ENCODE measurements at places on chromosomes 7 and 10. TPM values are rescaled to one million over a fixed set of nuclear protein-coding genes. Genes with fewer than 3 reads are reported as not detected.
A peak's percentile ranks its signal among the peaks of the same experiment; 100 is the strongest.

Gene OR9A2
- not detected for total RNA-seq

Gene GLI3
- 0.46 TPM for total RNA-seq

Gene SLC16A9
- 0.31 TPM for total RNA-seq

DNA sequence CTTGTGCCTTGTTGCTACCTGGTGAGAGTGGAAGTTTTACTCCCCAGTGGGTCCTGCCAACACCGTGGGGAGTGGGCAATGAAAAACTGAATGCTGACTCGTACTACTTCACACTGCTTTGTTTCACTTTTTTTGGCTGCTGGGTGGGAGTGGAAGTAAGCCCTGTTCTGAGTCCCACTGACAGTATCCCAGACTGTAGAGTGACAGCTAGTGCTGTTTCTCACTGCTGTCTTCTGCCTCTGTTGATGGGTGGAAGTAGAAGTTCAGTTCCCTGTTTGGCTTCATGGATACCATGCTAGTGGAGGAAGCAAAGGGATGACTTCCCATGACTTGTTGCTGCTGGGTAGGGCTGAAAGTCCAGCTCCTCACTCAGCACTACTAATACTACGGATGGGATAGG is 98.4 kb downstream of the STK31 start:
- H3K27me3 ChIP-seq: no peaks in the 10 kb centered on the region
- H3K4me1 ChIP-seq: no peaks in the 10 kb centered on the region
- no peak overlapping the region for H3K4me3 ChIP-seq

DNA sequence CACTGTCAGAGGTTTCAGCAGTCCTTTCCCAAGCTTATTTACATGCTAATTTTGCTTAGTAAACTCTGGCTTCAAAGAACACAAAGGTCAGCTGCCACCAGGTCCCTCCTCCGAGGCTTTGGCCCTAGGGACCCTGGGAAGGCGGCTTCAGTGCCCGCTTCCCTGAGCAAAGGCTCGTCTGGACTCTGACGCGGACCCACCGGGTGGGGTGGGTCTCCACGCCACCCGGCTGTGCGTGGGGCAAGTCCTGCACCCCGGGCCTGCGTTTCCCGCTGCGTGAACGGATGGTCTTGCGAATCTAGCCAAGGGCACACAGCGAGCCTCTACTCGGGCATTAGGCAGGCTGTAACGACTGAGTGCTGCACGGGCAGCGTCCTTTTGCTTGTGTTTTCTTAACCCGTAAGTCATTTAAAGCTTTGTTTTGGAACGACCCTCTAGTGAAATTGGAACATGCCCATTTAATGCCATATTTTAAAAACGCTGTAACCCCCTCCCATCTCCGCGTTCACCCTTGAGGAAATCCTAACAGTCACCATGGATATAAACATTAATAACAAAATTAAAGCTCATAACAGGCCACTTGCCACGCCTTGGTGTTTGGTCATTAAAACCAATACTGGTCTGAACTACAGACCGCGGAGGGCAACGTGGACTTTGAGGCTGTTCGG is 828 bp downstream of the BNIP3 start:
- H3K4me3 ChIP-seq: peak overlapping the region; percentile 74
- no peaks in the 10 kb centered on the region for H3K36me3 ChIP-seq
- no peak for DNase-seq
- peaks cover 48% of the 10 kb centered on the region for H3K4me1 ChIP-seq

DNA sequence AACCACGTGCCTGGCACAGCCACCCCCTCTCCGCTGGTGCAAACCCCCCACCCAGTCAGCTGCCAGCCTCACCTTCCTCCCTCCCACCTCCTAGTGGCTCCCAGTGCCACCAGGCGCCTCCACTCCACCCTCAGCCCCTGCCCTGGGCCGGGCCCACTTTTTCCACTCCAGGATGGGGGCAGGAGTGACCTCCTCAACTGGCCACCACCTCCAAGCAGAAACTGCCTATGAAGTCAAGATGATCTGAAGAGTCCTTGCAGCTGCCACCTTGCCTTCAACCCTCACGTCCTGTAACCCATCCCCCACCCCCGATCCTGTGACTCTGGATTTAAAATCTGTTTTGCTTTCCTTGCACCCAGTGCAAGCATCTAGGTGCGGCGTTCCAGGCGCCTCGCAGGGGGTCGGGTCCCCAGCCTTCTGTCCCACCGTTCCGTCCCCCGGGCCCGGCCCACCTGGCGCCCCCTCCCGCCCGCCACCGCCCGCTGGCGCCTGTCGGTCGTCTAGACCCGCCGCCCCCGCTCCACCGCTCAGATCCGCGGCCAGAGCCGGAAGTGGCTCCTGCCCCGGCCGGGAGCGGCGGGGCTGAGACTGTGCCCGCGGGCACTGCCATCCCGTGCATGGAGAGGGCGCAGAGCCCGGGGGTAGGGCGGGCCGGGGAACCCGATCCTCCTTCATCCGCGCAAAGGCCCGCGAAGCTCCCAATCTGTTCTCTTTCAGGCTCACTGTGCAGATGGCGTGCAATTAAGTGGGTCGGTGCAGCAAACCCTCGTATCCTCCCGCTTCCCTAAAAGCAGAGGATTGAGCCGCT is 51.2 kb upstream of the GTF2I start:
- H3K27ac ChIP-seq: no peak overlapping the region
- no peaks in the 10 kb centered on the region for H3K27me3 ChIP-seq
- H3K36me3 ChIP-seq: no peaks in the 10 kb centered on the region
- H3K4me3 ChIP-seq: peak overlapping the region; percentile 37

DNA sequence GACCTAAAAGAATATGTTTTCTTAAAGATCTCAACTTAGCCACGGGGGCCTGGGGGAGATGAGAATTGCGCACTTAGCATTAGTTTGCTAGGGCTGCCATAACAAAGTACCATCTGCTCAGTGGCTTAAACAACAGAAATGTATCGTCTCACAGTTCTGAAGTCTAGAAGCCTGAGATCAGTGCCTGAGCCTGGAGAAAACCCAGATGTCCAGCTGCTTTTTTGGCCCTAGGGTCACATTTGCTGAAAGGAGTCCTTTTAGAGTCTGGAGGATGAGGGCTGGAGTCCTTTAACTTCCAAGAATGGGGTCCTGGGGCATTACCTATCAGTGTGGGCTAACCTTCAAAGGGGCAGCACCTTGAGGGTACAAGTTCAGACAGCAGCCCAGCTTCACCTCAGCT is 48.2 kb downstream of the SMURF1 start:
- no peaks in the 10 kb centered on the region for H3K36me3 ChIP-seq
- no peak for DNase-seq
- H3K27ac ChIP-seq: no peak overlapping the region
- H3K4me3 ChIP-seq: no peak overlapping the region
- no peaks in the 10 kb centered on the region for H3K27me3 ChIP-seq

DNA sequence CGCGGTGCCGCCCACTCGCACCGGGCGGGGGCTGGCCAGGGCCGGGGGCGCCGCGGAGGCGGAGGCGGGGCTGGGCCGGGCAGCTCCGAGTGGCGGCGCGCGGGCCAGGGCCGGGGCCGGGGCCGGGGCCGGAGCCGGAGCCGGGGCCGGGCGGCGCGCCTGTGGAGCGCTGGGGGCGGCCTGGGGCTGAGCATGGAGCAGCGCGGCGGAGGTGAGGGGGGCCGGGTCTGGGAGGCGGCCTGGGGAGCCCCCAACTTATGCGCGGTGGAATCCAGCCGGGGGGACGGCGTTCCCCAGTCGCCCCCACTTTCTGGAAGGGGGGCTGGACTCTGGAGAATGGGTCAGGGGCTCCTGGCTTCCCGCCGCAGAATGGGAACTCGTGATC is at the start of gene LZTS2:
LZTS2 (plus strand) TSS at position 67 of the 385 bp plus-strand sequence. CDS start 2,731 bp downstream, outside the sequence.
- H3K36me3 ChIP-seq: no peaks in the 10 kb centered on the region
- no peak for DNase-seq
- H3K4me3 ChIP-seq: peak within 1 kb of the TSS; percentile 72
- H3K27me3 ChIP-seq: no peaks in the 10 kb centered on the region

- H3K27me3 ChIP-seq: no peaks in the 10 kb centered on the region
- DNase-seq: no peak
- H3K36me3 ChIP-seq: no peaks in the 10 kb centered on the region
- no peak overlapping the region for H3K4me3 ChIP-seq
- peaks cover 26% of the 10 kb centered on the region for H3K4me1 ChIP-seq
These were observed 7.7 kb downstream of the SLC37A3 start for GRCh38 chr7:140390466-140391190.

DNA sequence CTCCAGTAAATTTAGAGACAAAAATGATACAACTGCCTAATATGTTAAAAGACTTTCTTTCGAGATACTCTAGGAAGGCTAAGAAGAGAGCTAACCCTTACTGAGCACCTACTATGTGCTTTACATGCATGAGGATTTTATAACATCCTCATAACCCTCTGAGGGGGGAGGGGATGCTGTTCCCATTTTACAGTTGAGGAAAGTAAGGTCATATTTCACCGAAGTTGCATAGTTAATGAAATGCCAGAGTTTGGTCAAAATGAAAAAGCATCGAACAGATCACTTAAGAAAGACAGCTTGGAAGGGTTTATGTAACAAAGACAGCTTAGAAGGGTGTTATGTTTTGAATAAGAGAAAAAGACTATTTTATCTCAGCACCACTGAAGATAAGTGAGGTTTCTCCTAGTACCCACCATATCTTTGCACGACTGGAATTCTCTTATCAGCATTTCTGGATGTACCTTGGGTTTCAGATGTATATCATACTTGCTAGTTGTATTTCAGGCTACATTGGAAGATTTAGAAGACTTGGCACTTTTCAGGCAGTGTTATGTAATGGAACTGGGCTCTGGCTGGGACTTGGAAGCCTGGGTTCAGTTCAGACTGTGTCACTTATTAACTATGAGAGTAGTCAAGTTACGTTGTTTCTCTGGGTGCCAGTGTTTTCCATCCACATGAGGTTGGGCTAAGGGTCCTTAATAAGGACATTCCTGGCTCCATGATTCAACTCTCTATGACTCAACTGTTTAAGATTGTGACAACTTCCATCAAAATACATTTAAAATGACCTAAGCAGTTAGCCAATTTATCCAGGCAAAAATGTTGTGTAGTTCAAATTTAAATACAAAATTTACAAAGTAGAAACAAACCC is 6.0 kb downstream of the RHOBTB1 start:
- no peak for DNase-seq
- H3K27ac ChIP-seq: no peak overlapping the region
- H3K4me3 ChIP-seq: no peak overlapping the region
- peaks cover 5% of the 10 kb centered on the region for H3K4me1 ChIP-seq
- no peaks in the 10 kb centered on the region for H3K36me3 ChIP-seq

DNA sequence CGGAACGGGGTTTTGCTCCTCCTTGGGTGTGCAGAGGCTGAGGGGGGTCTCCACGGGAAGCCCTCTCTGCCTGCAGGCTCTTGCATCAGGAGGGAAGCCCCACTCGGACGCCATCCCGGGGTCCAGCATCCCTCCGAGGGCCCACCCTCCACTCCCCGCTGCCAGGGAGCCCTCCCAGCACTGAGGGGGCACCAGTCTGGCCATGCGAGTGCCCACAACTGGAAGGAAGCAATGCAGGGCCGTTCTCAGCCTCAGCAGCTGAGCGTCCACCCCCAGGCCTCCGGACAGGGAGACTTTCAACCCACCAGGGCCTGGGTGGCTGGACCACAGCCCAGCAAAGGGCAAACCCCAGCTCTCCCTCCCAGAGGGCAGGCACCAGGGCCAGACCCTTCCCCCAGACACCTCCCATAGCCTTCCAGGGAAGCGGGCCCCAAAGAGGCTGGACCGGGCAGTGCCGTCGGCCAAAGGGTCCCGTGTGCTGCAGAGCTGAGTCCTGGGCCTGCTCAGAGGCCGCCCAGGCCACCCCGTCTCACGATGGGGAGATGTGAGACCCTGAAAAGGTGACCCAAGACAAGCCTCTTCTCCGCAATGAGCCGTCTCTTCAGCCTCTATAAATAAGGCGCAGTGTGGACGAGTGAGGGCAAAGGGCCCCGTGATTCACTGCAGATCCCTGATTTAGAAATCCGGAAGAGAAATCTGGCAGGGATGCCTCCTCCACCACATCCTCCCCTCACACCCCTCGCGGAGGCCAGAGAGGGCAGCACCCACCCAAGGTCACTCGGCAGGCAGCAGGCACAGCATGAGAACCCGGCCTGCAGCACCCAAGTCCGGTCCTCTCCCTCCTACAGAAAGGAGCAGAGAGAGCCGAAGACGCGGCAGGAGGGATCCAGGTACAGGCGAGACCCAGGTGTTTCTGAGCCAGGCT is 81.9 kb upstream of the DNAAF5 start:
- H3K4me1 ChIP-seq: no peaks in the 10 kb centered on the region
- no peaks in the 10 kb centered on the region for H3K36me3 ChIP-seq
- no peak overlapping the region for H3K4me3 ChIP-seq
- H3K27ac ChIP-seq: no peak overlapping the region
- no peaks in the 10 kb centered on the region for H3K27me3 ChIP-seq
